Stimulated activated CD4-positive, alpha-beta T cell treated with anti-CD3 and anti-CD28 coated beads, TNF-alpha, amount 100 ng/mL, for 1 hour (primary cell): ENCODE measurements at places on chromosomes 2 and 18.
A peak's percentile ranks its signal among the peaks of the same experiment; 100 is the strongest.

GRCh38 chr18:62033756-62034155 is 140.9 kb upstream of the RNF152 start:
- no peak for DNase-seq

- no peak for DNase-seq
These were observed 65.0 kb downstream of the NFATC1 start for GRCh38 chr18:79460481-79461300.

DNA sequence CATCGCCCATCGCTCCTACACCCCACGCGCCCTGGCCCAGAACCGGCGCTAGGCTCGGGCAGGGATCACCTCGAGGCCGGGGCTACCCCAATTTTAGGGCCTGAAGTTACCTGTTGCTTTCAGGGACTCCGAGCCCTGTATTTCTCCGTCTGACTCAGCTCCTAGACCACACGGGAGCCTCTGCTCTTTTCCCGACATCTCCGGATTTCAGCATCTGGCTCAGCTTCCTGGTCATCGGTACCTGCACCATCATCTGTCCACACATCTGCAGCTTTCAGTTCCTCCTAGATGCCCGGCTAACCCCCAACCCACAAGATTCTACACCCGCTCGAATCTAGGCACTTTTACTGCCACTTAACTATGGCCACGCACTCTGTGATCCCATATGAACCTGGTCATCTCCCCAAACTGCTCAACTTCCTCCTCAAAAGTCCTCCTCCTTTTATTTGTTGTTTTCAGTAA is 12.1 kb upstream of the HMSD start:
- DNase-seq, result no peak

DNA sequence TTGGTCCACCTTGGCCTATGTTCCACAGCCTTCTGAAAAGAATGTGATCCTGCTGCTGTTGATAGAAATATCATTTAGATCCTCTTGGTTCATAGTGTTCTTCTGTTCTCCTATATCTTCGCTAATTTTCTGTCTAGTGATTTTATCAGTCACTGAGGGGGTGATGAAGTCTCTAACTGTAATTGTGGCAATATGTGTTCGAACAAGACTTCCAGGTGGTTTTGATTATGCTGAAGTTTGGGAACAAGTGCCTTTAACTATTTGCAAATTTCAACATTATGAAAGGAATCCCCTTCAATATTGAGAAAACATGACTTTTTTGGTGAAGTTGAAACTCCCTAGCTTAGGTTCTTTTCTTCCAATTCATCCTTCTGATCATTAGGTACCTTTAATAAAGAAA is 140.4 kb downstream of the MTX2 start:
- no peak for DNase-seq

DNA sequence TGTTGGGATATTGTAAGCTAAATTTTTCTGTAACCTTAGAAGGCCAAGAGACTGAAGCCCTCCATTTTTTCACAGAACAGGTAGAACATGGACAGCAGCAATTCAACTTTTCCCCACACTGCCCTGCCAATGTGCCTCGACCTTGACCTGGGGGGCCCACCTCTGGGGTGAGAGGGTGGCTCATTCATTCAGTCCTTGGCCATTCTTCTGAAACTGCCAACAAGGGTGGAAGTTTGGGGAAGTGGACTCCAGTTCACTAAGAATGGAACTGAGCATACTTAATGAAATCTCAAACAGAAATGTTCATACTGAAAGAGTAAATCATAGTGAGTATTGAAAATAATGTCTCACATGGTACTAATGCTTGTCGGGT is 1.1 kb downstream of the EEF1B2 start:
- DNase-seq, result no peak

DNA sequence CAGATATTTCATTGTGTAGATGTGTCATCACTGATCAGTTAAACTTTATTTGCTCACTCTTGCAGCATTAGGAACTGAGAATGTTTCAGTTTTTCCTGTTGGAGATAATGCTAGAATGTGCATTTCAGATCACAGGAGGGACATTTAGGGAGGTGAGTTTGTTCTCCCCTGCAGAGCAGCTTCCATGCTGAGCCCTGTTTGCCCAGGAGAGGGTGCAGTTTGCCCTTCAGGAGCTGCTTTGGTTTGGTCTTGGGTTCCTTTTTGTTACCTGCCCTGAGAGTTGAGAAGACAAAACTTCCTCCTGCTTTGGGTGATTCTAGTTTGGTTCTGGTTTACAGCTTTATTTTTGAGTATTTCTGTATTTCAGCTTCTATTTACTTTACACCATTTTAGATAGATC is 49.9 kb downstream of the DGKD start:
- DNase-seq, result peak; percentile 45

- DNase-seq, result no peak
These were observed 862.2 kb upstream of the LRATD1 start for GRCh38 chr2:13770279-13770678.

GRCh38 chr2:121429119-121429903 is 101.4 kb upstream of the RNU4ATAC start:
- DNase-seq, result no peak

DNA sequence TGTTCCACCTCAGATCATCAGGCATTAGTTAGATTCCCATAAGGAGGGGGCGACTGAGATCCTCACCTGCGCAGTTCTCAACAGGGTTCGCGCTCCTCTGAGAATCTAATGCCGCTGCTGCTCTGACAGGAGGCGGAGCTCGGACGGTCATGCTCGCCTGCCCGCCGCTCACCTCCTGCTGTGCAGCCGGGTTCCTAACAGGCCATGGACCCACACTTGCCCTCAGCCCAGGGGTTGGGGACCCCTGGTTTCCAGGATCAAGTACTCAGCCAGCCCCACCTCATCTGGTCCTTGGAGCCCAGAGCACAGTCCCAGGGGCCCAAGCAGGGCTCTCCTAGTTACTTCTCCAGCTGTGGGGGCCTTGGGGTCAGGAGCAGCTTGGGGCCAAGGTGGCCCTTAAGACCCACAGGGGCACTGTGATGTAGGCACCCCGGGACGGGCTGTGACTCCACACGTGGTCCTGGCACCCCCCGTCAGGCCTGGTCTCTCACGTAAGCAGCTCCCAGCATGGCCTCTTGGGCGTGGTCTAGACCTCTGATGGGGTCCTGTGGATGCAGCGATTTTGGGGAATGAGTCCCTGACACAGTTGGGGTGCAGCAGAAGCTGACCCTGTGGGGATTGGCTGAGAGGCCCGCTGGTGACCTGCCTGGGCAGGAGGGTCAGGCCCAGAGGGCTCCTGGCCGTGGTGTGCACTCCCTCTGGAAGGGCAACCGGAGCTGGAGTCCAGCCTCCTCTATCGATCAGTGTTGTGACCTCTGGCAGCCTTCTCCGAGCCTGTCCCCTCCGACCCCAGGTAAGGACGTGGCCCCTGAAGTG is 28.3 kb upstream of the OTOS start:
- DNase-seq, result no peak

GRCh38 chr2:16198166-16198912 is 258.0 kb downstream of the MYCN start:
- DNase-seq, result no peak

DNA sequence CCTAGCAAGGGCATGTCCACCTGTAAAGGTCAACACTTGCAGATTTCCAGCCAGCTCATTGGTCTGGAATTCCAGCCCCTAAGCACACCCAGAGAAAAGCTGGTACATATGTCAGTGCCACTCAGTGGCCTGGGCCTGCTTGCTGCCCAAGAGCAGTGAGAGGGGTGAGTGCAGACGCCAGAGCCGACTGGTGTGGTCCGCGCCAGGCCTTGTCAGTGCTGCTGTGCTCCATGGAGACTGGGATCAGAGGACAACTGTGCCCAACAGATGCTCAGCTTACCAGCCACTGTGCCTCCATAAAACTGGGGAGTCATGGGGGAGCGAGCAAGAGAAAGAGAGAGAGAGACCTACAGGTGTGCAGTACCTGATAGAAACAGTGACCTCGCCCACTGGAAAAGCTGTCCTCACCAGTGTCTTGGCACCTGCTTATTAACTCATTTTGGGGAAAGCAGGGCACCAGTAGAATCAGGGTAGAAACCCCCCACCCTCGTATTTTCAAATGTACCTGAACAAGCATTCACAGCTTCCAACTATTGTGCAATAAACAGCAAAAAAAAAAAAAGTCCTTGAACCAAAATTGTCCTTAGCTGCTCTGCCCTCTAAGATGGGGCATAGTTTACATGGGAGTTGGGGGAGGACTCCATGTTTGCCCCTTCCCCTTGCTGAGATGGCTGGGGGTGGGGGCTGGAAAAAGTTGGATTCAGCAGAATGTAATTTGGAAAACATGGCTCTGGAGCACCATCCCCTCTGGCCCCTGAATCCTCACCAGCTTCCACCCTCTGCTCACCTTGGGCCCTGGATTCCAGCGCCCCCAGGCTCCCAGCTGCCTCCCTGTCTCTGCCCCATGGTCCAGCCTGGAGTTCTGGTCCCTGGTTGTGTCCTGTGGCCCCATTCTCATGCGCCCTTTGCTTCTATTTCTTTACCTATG is 1.4 kb upstream of the SP140L start:
- no peak for DNase-seq

GRCh38 chr2:168981651-168982050 is 49.5 kb downstream of the ABCB11 start:
- DNase-seq, result no peak

DNA sequence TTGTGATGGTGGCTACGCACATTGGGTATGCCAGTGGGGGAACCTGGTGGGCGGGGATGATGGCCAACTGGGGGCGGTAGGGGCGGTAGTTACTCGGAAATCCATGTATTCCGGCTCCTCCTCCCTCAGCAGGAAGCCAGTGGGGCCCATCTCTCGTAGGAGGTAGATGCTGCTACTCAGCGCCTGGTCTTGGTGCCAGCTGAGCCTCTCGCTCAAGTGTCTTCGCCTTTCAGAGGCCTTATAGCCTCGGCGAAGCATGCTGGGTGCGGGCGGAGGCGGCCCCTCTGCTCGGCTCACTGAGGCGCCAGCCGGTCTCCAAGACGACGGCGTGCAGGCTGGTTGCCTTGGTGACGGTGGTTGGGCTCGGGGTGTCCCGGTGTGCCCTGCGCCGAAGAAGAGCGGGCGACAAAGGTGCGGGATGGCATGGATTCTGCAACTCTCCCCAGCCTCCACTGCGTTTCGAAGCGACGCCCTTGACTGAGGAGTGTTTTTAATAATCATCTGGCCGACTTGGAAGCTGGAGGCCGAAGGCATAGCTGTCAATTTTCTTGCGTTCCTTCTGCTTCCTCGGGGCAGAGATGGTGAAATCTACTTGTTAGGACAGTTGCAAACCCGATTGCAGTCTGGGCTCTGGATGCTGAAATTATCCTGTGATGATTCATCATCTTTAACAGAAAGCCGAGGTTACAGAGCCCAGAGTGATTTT is at the start of gene ZSWIM2:
ZSWIM2 (minus strand) TSS at position 298 of the 706 bp plus-strand sequence; CDS start at position 258, 40 bp downstream.
- DNase-seq, result no peak

- no peak for DNase-seq
These were observed 45.6 kb downstream of the MREG start for GRCh38 chr2:215967590-215968378.

GRCh38 chr2:216149741-216150140 is 40.6 kb downstream of the XRCC5 start:
- DNase-seq, result no peak

- DNase-seq, result no peak
These were observed 36.4 kb downstream of the PXDN start for GRCh38 chr2:1707771-1708418.

- no peak for DNase-seq
These were observed 12.7 kb downstream of the NEU4 start for GRCh38 chr2:241821460-241822263.

GRCh38 chr2:33336036-33336625 is 140.3 kb upstream of the RASGRP3 start:
- DNase-seq, result no peak

DNA sequence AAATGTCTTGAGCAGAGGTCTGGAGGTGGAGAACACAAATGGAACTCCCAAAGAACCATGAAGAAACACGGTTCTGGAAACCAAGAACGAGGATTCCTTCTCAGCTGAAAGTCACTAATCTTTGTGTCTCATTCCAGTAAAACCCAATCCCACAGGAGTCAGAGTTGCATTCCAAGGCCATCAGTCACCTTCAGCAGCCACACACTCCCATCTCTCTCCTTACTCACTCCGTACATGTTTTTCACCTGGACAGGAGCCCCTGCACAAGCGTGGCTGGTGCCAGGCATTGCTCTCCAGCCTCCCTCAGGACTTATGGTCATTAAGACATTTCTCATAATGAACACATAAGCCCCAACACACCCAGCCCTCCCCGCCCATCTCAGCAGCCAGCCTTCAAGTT is 175.4 kb upstream of the SIX2 start:
- DNase-seq, result no peak

DNA sequence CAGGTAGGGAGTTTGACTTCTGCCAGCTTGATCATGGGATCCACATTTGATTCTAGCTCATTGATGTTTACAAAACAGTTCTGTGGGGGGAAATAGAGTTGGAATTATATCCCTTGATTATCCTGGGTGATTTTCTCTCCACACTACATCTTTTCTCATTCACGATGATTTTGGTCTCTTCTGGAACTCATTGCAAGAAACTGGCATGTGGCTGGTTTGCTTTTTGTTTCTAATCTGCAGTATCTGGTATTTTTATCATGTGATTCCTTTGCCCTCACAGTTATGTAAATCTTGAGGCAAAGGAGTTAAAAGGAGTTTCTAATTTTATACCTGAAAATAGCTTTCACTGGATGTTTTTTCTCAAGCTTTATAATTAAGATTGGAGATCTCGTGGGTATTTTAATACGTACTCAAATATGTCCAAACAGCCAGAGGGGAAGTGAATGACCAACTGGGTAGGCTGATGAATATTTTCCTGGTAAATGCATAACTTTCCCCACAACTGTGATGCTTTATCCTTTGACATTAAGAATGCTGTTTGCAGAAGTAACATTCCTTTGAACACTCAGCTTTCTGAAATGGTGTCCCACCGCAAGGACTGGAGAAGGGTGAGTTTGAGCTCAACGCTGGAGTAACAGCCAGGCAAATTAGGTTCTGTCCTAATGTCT is 502.9 kb upstream of the ZEB2 start:
- no peak for DNase-seq

DNA sequence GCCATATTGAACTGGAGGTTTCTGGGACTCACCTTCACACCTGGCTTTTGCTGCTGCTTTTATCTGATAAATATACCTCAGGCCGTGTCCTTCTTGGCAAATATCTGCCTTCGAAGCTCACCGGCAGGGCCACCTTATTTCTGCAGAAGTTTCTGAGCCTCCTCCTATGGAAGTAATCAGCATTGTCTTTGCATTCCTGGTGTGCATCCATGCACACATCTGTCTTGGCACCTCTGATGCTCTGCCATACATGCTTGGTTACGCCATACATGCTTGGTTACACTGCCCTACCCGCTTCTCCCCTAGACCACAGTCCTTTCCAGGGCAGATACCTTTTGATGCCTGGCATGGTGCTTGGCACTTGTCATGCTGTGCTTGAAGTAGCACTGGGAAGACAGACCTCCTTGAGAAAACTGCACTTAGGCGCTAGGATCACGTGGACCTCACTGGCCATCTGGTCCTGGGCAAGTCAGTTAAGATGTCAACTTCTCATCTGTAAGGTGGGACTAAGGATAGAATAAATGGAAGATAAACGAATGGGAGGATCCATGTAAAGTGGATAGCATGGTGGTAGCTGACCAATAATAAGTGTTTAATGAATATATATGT is 66.8 kb downstream of the ZNF236 start:
- no peak for DNase-seq

GRCh38 chr18:62576845-62577512 is 54.2 kb downstream of the ZCCHC2 start:
- DNase-seq, result no peak

- DNase-seq, result no peak
These were observed 147.7 kb downstream of the KLHL29 start for GRCh38 chr2:23532391-23533337.
